Pulmonary artery endothelial cell (primary cell): ENCODE measurements at places on chromosomes 12 and 14.

- no peak for DNase-seq
Observed at GRCh38 chr12:28294300-28294699, 104.0 kb downstream of the CCDC91 start.

DNA sequence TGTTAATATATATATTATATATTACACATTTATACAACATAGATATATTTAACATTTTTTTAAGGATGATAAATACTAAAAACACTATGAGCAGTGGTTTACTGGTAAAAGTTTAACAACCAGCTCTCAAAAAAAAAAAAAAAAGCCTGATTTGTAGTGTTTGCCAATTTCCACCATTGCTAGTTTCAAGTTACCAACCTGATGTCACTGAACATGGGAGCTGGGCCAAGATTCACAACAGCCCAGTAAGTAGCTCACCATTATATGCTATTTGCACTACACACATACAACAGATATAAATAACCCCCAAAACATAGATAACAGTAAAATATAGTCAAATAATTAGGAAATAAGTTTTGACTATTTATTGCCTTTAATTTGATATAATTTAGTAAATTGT lies 28.9 kb upstream of the TMX1 start:
- DNase-seq, result no peak

DNA sequence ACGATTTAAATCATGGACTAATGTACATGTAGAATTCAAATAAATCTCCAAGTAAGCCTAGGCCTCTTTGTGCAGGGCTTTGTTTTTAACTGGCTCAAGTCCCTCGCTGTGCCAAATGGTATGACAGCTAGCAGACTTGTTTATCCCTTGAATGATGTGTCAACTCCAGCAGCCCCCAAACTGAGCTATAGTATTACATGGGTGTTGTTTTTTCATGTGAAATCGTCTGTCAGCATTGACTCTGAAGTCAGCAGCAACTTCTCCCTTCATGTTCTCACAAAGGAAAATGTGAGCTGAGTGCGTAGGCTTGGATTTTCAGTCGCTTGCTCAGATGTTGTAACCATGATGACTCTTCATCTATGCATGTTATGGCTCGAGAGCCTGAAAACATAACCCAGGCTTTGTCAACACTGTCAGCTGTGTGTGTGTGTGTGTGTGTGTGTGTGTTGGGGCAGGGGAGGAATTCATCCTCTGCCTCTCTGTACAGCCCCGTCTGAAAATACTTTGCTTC lies 73.3 kb downstream of the PTHLH start:
- no peak for DNase-seq

DNA sequence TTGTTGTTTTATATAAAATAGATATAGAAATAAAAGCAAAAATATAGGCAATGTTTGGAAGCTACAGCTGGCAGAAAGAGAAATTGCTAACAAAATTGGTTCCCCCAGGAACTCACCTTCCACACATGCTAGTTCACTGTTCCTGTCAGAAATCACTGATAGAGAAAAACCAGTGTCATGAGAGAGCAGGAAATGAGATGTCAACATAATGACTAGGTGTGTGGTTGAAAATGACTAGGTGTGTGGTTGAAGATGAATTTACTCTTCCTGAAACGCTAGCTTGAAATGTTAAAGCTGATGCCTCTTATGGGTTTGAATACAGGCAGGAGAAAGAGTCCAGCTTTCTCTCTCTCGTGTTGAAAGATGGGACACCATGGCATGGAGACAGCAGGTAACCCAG lies 216.3 kb downstream of the C12orf42 start:
- DNase-seq, result no peak

GRCh38 chr12:76649099-76649498 lies 89.5 kb upstream of the OSBPL8 start:
- DNase-seq, result no peak

DNA sequence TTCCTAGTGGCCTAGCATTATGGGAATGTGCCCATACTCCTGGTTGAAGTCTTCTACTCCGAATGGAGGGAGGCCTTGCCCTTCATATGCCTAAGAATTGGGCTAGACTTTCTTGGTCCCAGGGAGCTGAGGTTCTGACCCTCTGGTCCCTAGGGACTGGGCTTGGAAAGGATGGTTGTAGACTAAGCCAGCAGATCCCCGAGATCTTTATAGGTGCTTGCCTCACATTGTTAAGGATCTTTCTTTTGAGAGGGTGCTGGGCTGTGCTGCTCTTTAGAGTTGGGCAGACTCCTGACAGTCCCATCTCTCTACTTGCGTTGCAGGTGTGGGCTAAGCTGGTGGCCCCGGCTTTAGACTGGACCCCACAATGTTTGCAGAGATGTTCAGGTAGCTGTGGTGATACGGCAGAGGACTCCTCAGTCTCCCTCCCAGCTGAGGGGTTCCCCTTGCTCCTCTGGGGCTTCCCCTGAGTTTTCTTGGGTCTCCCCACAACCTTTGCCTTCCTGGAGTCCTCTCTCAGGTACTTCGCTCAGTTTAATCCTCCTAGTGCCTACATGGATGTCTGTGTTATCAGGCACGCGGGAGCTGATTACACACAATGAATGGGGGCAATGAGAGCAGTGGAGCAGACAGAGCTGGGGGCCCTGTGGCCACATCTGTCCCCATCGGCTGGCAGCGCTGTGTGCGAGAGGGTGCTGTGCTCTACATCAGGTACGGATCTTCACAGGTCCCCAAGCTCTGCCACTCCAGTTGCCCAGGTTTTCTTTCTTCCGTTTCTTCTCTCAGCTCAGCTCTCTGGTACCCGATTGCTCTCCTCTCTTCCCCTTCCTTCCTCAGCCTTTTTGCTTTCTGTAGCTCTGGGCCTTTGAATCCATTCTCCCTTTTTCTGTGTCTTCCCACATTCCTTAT lies 1.3 kb downstream of the MBD6 start:
- no peak for DNase-seq

- DNase-seq, result no peak
Observed at GRCh38 chr12:78584695-78585094, 279.9 kb upstream of the SYT1 start.

DNA sequence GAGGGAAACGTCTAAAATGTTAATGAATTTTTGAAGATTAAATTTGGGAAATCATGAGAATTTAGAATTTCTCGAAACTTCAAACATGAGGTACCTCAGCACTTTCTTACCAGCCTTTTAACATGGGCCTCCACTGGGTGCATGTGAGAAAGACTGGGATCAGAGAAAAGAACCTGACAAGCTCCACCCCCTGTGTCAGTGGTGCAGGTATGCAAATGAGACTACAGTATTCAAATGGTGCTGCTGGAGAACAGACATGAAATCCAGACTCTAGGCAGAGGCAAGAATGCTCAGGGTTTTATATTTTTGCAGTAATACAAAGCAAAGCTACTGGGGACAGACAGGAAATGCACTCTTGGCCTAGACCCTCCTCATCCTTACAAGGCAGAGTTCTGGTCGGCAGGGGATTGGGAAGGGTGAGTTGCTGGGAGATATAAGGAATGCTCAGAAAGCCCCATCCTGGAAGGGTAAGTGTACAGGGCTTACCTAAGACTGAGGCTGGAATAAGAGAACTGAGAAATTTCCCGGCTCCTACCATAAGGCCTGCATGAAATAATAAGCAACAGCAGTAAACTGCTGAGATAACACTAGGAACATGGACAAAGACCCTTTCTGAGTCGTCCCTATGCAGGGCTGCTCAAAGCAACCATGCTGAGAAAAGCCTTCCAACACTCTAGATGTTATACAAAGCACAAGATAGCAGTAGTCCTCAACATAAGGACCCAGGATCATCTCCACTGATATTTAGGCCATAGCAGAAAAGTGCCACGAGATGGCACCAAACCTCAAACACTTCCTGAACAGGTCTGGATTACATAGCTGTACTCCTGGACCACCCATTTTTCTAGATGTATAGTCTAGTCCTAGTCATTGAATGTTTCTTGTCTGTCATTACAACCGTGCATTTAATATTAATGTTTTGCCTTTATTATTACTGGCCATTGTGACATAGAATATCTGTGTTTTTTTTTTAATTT lies 260.8 kb downstream of the RASSF9 start:
- peak; percentile 30 for DNase-seq

DNA sequence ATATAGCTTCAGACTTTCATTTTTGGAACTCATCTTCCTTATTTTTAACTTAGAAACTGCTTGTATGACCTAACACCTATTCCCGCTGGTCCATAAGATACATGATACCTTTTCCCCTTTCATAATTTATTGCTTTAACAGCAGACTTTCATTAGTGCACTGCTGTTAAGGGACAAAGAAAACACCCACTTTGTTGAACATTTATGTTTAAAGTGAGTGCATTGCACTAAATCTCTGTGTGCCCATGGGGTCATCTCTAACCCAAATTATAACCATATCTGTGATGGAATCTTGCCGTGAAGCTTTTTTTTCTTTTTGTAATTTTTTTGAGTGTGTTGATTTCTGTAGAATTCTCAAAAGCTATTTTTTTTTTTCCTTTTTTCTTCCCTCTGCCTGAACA lies 261.8 kb downstream of the TMTC2 start:
- DNase-seq, result no peak

DNA sequence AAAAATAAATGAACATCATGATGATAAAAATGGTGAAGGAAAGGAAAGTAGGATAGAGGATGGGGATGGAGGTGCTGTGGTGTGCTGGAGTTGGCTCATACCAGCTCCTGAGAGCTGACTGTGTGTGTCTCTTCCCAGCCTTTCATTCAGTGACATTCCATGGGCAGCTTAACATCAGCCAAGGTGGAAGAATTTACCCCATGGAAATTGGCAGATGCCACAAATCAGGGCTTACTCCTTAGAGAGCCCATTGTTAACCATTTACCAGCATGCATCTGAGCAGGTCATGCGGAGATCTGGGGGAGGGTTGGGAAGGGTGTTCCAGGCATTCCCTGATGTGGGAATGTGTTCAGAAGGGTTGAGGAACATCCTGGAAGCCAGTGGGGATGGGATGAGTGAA lies 164.7 kb upstream of the MYL2 start:
- DNase-seq, result no peak

DNA sequence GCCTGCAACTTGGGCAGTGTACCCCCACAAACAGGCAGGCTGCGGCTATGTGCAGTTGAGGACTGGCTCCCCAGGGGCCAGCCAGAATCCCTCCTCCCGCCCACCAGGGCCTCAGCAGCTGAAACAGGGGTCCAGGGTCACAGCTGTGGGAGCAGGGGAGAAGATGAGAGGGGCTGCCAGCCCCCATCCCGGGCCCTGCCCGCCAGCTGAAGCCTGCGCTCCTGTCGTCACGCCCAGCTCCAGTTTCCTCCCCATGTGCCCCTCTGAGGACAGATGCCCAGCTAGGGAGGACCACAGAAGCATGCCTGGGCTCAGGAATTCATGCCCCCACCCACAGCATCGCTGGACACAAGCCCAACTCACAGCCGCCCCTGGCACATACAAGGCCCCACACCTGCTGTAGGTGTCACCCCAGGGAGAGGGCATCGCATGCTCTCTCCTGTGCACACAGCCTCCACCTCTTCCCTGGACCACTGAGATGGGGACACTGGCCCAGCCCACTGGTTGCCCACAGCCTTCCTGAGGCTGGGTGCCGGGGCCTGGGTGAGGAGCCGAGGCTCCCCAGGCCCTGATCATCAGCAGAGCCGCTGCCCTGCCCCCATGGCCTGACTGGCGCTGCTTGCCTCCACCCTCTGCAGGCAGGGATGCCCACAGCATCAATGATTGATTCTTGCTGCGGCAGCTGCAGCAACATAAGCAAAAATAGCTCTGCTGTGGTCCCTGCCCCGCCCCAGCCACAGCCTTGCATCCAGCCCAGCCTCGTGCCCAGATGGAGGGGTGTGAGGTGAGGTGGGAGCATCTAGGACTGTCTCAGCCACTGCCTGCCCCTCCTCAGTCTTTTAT lies 3.7 kb upstream of the CLBA1 start:
- DNase-seq, result no peak

GRCh38 chr14:82113710-82114109 lies 580.1 kb upstream of the SEL1L start:
- no peak for DNase-seq

DNA sequence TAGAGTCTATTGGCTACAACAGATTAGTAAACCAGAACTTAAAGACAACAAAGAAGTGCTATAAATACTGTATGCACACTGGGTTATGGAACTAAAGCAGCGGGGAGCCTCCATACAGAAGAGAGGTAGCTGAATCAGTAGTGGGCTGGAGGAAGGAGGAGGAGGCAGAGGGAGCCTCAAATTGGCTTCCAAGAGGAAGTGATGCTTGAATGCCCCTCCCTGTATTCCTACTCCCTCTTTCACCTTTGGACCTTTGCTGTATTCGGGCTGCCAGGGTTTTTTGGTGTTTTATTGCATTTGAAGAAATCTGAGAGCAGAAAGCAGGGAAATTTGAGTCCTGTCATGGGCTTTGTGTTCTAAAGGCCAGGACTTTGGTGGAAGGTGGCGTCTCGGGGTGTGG lies 104.0 kb upstream of the PTPRB start:
- DNase-seq, result no peak

GRCh38 chr12:49277466-49277865 lies 12.6 kb downstream of the TUBA1C start:
- no peak for DNase-seq

- no peak for DNase-seq
Observed at GRCh38 chr14:59376686-59377085, 88.5 kb downstream of the GPR135 start.

DNA sequence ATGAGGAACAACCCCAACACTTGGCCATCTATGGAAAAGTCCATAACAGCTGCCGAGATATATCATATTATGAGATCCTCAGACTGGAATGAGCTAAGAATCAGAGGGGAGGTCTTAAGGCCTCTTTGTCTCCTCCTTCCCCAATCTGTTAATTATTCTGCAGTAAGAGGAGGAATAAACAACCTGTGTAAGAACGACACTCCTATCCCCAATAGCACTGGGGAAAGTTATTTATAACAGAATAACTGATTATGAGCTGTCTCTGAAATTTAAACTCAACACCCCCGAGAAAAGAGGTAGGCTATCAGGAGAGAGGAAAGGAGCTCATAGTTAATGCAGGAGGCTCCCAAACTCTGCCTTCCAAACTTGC lies 68.0 kb downstream of the NIN start:
- DNase-seq, result no peak

DNA sequence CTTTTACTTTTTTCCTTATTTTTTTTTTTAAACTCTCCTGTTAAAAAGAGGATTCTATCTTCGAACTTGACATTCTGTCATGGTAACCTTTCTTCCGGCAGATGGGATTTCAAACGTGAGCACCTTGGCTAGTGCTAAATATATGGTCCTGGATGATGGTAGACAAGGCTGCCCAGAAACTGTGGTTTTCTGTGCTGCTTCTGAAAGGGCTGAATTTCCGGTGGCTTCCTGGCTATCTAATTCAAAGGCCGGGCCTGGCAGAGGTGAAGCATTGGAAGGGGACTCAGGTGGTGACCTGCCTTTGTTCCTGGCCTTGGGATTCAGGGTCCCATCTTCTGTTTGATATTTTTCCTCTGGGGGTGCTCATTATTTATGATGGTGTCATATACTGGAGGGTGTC lies 118.6 kb upstream of the MYL2 start:
- DNase-seq, result no peak

DNA sequence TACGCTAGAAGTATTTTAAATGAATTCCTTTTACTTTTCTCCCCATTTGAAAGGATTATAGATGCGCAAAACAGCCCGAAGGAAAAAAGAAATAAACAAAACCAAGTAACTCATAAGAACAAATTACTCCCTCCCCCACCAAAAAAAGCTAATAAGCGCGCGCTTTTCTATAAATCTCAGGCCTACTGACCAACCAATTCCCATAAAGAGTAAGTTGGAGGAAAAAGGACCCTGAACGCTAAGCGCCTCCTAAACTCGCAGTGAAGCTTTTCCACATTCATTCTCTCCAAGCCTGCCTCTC lies 588 bp downstream of the MBIP start:
- no peak for DNase-seq

GRCh38 chr14:94124582-94125377 lies 4.6 kb downstream of the IFI27L2 start:
- no peak for DNase-seq
